ENCODE measurements at places on chromosomes 2 and 18.

GRCh38 chr2:152790883-152791282, 72.5 kb downstream of the ARL6IP6 start:
- no peak for DNase-seq

DNA sequence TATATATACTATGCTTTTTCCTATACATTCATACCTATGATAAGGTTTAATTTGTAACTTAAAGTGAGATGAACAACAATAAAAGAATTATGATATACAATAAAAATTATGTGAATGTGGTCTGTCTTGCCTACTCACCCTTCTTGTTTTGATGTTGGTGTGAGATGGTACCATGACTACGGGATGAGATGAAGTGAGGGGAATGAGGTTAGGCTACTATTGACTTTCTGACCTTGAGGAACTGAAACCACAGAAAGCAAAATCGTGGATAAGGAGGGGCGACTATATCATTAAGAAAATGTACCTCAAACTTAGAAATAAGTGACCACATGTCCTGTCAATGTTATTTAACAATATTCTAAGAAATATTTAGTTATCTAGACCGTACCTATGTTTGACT, 103.9 kb upstream of the PPP1CB start:
- DNase-seq, result no peak

GRCh38 chr2:21381421-21381820, 257.7 kb downstream of the TDRD15 start:
- no peak for DNase-seq

- no peak for DNase-seq
These were observed 173.9 kb downstream of the ANAPC1 start for GRCh38 chr2:111710085-111710484.

- no peak for DNase-seq
These were observed 451.0 kb upstream of the SALL3 start for GRCh38 chr18:78528411-78529258.
